Activated gamma-delta T cell treated with anti-CD3 and anti-CD28 coated beads, Interleukin-2, amount 50 U/mL, for 16 hours (primary cell): ENCODE measurements at places on chromosomes 16 and 17.

DNA sequence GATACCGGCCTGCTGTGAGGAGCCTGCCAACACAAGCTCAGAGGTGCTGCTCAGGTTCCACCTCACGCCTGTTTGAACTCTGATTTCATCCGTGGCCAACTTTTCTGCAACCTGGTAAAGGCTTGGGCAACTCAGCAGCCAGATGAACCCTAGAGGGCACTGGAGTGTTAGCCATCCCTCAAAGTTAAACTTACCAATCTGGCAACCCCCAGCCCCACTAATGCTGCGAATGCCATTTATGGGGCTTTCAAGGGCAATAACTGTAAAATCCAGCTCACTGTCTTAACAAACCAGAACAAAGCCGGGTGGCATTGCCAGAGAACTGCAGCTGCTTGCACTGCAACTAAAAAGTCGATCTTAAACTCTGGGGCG, 105.5 kb downstream of the AXIN2 start:
- DNase-seq, result no peak

GRCh38 chr16:64269756-64270155, 852.1 kb downstream of the CDH11 start:
- no peak for DNase-seq

DNA sequence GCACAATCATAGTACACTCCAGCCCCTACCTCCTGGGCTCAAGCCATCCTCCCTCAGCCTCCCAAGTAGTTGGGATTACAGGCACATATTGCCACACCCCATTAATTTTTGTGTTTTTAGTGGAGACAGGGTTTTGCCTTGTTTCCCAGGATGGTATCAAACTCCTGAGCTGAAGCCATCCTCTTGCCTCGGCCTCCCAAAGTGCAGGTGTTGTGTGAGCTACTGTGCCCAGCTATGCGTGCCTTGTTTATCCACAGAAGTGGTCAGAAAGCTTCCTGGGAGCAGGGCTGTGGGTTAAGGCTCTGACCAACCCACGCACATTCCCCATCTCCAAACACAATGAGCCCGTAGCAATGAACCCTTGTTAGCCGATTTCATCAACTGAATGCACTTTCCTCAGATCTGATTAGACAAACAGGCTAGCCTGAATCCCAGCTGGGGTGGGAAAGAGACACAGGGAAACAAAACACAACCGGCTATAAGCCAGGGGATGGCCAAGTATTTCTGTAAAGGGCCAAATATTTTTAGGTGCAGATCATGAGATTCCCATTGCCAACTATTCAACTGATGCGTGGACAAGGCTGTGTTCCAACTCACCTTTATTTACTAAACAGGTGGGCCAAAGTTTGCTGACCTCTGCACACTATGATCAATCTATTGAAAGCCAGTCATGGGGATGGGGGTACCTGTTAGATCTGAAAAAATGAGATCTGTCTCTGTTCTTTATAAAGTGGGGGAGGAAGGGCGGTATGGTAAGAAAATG, 193.6 kb downstream of the CPPED1 start:
- no peak for DNase-seq

- DNase-seq, result no peak
These were observed 787 bp downstream of the LHX1 start for GRCh38 chr17:36937959-36938565.

GRCh38 chr16:15950161-15950854, 892 bp downstream of the ABCC1 start:
- DNase-seq, result peak; percentile 24
